NCI-H524 (cell line): ENCODE measurements at places on chromosomes 1 and 21.

- peak; percentile 28 for DNase-seq
Measured at GRCh38 chr1:214332946-214333798, 52.2 kb downstream of the SMYD2 start.

DNA sequence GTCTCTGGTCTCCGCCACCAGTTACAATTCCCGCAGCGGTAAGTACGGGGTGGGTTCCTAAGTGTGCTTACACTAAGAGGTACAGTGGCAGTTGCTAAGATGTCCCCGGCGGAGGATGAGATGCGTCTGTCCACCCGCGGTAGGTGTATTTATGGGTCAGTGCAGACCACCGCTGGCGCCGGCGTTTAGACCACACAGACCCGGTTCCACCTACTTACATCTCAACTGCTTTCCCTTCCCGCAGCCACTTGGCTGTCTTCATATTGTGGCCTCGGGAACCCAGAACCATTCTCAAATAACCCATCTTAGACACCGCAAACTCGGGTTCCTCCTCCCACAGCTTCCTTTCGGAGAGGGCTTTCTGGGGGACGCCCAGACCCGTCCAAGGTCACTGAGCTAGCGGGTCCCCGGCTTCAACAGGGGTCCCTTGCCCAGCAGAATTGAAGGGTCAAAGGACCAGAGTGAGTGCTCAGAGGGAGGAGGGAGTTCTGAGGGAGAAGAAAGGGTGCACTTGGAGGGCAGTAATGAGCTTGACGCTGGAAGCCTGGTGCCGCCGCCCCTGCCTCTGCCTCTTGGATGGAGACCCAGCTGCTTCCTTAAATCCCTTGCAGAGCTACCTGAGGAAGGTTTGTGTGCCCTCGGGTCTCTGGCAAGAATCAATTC, 8.6 kb downstream of the NR5A2 start:
- DNase-seq, result no peak

GRCh38 chr1:97186381-97186780, 464.8 kb downstream of the PTBP2 start:
- peak; percentile 7 for DNase-seq

DNA sequence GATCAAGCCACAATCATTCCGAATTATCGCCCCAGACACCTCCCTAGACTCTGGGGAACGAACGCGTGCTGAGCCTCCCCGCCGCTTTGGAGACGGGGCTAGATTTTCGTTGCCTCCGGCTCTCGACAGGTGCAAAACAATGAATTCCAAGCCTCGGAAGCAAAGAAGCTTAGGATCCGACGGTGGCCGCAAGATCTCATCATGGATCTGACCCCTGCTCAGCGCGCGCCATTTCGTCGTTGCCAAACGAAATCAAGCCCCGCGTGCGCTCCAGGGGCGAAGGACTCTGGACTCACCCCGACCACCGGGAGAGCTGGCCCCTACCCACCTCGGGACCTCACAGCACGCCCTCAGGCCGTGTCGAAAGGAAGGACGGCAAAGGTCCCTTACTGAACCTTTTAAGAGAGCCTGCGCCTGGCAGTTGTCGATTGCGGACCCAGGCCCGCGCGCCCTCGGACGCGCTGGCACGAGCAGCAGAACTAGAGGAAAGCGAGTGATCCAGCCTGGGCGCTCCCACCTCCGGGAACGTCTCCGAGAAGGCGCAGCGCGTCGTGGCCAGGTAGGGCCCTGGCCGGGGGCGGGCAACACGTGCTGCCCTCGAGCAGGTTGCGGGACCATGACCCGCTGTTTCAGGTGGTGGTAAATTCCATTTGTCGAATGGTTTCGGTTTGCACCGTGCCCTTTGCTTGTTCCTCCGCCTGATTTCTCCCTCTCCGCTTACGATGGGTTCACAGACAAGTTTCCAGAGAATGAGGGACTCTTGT, 1.6 kb upstream of the RUNX3 start:
- peak; percentile 36 for DNase-seq

- no peak for DNase-seq
Measured at GRCh38 chr1:204685236-204686006, at the start of gene LRRN2. LRRN2 (minus strand) TSS chr1:204685738; CDS start chr1:204619992, 65,746 bp downstream.

DNA sequence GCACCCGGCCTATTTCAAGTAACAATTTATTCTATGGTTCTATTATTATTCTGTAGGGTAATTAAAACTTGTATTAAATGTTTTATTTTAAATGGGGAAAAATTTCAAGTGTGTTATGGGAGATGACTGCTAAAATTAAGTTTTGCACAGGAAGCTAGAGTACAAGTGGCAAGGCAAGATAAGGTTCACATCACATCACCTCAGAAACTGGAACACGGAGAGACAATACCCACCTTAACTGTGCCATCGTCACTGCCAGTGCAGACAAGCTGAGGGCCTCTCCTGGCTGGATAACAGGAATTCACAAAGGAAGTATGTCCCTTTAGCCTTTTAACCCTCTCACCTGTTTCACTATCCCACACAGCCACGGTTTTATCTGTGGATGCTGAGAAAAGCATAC, 7.6 kb downstream of the SNRNP40 start:
- DNase-seq, result no peak
